ENCODE measurements at places on chromosomes 3 and 15.

DNA sequence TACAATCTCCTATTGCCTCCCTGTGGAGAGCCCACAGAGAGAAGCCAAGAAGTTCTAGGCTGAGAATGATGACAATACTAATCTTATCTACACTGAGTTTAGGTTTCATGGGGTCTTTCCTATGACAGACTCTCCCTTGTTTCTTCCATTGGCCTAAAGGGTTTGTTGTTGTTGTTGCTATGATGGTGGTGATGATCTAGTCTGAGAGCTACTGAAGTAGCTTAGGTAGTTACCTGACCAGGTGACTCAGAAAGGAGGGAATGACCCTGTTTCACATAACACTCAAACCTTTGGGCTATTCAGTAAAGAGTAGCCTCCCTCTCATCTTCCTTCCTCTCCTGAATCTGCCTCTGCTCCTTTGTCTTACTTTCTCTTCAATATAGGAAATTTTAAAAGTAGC lies 170.2 kb downstream of the GMNC start:
- no peak for DNase-seq

DNA sequence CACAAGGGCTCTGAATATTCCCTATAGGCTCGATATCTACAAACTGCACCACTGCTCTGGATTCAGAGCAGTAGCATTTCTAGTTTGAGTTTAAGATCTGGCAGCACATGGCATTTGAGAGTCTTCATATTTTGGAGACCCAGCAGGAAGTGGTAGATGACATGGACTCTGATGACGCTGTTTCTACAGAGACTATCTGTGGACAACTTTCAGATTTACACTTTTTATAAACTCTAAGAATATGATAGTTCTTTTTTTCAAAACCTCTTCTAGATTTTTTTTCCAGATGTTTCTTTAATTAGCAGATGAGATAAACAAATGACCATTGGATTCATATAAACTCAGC lies 35.8 kb downstream of the ARMC8 start:
- DNase-seq: no peak

DNA sequence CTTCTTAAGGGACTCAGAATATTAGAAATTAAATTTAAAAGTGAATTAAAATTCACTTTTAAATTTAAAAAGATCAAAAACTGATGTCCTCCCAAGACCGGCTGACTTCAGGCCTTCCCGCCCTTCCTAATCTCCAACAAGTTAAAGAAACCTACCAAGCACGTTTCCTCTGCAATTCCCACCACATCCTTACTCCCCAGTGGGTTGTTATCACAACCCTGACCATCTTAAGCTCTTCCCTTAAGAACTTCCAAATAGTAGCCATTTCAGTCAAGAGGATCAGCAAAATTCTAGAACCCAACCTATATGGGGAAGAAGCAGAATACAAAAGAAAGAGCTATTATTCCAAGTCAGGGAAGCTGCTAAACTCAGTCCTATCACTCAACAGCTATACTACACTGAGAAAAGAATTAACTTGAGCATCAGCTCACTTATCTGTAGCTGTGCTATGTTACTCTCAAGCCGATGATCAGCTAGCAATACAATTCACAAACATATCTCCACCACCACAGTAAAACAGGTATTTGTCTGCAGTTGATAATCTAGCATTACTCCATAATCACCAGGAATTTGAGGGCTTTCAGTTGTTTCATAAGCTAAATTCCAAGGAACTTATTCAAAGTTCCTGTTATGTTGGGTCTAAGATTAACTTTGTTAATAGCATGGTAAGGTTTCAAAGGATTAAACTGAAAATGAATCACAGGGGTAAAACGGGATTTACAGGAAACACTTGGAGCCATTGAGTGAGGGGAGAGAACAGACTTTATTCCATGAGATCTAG lies 14.3 kb downstream of the ABCC5 start:
- DNase-seq: no peak

GRCh38 chr3:6418485-6418884 lies 442.4 kb upstream of the GRM7 start:
- DNase-seq: no peak

DNA sequence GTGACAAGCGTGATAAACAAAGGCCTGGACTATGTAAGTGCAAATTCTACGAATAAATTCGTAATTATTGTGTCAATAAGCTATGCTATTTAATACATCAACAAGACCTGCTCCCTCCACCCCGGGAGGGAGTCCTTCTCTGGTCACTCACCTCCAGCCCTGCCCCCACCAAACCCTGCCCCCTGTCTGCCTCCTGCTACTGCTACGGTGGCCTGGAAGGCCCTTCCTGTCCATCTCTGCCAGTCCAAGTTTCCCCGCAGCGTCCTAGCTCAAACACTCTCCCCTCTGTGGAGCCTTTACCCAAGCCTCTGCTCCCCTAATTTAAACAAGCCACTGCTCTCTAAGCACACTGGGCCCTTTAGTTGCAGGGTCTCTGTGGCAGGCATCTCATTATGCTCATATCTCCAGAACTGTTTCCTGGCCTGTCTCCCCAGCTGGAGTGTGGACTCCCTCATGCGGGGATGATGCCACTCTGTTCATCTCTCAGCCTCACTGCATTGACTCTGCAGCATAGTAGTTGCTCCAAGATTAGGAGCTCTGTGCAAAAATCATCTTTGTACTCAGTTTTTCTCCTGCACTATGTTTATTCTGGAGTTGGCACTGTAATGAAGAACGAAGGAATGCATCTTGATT lies 241.2 kb downstream of the NTRK3 start:
- DNase-seq: no peak

DNA sequence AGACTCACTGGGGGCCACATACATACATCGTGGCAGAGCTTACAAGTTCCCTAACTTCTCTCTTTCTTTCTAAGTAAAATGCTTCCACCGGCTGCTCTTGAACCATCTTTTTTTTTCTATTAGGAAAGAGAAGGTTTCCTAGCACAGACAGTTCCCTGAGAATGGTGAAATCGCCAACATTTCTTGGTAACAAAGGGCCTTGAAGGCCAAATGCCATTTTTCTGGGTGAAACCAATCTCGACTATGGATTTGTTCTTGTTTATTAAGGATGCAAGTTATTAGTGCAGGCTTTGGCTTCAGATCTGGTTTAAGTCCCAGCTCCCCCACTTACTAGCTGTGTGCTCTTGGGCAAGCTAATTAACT lies 3.0 kb downstream of the LMCD1 start:
- DNase-seq: no peak

GRCh38 chr3:38097446-38098375 lies 39.2 kb downstream of the ACAA1 start:
- DNase-seq: no peak

- DNase-seq: no peak
Observed at GRCh38 chr3:65539616-65540015, 499.1 kb downstream of the MAGI1 start.

GRCh38 chr3:185337231-185337816 lies 25.6 kb upstream of the MAP3K13 start:
- no peak for DNase-seq

DNA sequence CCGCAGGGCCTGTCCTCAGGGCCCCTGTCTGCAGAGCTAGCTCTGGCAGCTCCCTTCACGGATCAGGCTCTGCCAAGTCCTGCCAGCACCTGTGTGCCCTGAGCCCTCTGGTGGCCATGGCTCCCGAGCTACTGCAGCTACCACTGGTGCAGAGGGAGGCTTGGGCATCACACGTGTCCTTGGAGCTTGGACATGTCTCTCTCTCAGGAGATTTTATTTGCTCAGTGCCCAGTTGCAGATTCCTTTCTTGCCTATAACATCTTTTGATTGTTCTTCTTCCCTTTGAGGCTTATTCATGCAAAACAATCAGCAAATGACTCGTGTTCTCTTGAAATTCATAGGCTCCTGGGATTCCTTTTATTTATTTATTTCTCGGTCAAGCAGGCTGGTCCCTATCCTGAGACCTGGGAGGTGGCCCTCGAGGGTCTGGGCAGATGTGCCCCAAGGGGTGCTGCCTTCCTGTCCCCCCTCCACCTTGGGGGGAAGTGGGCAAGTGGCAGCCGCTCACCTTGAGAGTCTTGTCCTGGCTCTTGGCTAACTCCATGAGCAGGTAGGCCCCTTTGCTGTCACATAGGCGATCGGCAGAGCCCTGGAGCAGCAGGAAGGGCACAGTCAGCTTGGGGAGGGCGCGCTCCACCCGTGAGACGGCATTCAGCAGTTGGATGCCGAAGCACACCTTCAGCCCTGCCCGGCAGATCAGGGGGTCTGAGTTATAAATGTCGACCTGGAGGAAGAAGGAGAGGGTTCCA lies 21.9 kb downstream of the ABTB1 start:
- peak; percentile 26 for DNase-seq

GRCh38 chr3:125137358-125138033 lies 75.1 kb downstream of the SLC12A8 start:
- DNase-seq: no peak

- no peak for DNase-seq
Observed at GRCh38 chr3:71513081-71513480, 70.4 kb downstream of the FOXP1 start.

DNA sequence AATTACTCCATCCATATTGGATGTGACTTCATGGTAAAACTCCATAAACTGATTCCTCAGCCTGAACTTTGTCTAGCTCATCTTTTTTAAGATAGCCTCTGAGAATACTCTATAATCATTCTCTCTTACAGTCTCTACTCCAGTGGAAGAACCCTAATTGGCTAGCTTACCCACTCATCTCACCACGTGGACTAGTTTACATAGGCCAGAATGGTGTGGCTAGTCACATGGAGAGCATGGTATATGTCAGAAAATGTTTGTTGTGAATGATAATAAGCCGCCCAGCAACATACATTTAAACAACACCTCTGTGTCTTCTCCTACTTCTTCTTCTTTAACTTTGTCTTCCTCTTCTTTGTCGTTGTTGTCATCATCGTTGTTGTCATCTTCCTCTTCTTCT lies 389.2 kb upstream of the LRRC3B start:
- DNase-seq: no peak

DNA sequence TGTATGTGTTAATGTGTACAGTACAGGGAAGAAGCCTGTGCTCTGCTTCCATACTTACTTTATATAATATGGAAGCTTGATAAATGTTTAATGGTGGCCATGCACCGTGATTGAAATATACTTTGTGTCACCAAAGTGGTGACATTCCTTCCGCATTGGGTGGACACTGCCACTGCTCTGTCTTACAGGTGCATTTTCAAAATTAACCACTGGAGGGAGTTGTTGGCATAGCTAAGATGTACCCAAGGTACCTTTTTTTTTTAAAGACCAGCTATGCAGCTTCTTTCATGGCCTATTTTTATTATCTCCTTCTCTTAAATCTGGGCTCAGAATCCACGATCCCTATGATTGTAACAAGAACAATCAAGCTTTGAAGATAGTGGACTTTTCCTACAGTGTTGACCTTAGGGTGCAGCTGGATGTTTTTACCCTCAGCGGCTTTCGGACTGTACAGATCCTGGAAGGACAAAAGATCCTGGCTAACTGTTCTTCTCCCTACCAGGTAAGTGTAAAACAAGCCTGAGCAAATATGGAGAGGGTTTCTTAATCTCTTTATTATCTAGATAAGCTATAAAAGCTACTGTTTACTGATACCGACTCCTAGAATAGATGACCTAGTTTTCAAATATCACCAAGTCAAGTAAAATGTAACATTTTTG lies 21.6 kb upstream of the PAK6 start:
- DNase-seq: no peak

GRCh38 chr15:79965846-79966630 lies 5.0 kb downstream of the BCL2A1 start:
- DNase-seq: no peak

DNA sequence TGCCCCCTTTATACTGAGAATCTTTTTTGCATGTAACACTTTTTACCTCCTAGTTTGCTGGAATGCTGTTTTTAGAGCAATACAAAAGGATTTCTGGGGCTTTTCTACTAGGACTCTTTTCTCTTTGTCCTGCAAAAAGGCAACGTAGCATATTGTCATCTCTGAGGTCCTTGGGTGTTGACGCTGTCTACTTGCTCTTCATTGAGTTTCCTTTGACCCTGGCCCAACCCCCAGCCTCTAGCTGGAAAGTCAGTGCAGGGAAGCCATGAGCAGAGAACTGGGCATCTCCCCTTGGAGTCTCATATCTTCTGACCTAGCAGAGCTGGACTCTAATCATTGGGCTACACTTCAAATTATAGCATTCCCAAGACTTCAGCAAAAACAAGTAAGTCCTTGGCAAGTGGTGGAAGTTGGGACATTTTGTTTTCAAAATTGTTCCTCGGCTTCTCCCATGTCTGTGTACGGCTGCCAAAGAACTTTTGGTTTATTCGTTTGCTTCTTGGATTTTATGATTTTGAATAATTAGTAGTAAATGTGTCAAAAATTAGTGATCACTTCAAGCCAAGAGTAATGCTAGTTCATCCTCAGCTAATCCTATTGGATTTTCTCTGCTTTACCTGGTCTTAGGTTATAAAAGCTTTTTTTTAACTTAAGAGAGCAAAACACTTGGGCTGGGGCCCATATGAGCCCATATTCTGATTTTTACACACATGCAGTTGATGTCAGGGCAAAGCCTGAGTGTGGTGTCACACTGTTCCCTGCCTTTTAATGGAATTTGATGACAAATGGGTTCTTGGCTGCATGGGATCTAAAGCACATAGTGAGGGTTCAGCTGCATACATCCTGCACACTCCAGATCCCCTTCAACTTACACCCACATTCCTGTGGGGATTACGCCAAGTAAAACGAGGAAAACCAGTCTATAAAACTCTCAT lies 419.5 kb upstream of the C2CD4B start:
- DNase-seq: no peak

- no peak for DNase-seq
Observed at GRCh38 chr3:169034401-169034800, 629.1 kb downstream of the MECOM start.

DNA sequence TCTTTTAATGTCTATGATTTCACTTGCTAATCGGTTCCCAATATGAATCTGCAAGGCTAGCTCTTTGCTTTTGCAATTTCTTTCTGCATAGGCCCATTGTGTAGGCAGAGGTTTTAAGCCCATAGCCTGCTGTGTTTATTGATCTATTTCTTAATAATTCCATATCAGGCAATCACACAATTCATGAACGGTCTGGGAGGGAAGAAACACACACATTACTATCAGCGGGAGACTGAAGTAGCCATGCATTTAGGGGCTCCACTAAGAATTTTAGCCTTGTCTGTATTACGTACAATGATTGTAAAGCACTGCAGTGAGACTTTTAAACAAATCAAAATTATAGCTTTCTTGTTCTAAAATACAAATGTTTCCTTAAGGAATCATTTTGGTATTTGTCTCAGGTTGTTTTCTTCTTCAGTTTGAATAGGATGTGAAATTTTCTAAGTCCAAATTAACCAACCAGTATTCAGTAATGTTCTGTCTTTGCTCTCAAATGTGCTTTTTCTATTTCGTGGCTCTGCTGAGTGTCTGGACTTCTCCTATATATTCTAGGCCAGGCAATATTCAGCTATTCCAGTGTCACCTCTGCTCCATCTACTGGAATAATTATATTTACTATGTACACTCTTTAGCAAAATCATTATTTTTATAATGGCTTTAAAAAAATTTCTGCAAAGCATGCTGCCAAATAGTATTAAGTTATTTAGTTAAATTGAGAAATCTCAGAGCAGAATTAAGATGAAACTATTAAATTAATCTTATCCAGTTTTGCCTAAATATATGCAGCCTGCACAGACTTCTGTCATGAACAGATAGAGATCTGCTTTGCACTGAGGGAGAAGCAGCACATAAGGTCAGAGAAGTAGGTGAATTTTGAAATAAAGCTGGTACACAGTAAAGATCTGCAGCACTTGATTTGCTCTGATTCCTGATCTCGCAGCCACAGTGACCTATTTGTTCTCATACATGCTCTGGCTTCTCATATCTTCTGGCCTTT lies 103.0 kb upstream of the NAALADL2 start:
- no peak for DNase-seq

All from stimulated activated CD4-positive, alpha-beta T cell treated with anti-CD3 and anti-CD28 coated beads, TNF-alpha, amount 100 ng/mL, for 24 hours (primary cell).